ENCODE measurements at places on chromosomes 6 and 20.
A peak's percentile ranks its signal among the peaks of the same experiment; 100 is the strongest.

GRCh38 chr6:43496370-43497128 is 13.6 kb downstream of the LRRC73 start:
- DNase-seq, result peak; percentile 62

DNA sequence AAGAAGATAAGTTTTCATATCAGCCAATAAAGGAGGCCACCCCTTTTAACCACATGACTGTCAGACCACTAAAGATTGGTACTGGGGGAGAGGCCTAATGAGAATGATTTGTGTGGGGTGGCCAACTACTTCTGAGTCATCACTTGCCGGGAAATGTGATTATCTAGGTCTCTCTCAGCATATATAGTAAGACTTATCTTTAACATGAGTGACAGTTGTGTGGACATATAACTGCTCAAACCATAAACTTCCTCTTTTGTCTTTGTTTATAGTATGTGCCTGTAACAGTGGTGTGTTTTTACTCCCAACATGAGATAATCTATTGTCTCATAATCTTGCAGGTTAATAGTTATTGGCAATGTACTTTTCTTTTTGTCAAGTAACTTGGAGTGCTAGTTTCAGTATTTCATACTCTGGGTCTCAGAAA is 312.4 kb downstream of the CDKAL1 start:
- DNase-seq, result peak; percentile 38

- DNase-seq, result no peak
These were observed 53.8 kb downstream of the CD40 start for GRCh38 chr20:46171909-46172308.

GRCh38 chr20:13294522-13294921 is 73.4 kb downstream of the ISM1 start:
- no peak for DNase-seq
